ENCODE measurements at places on chromosomes 2 and 18. TPM values are rescaled to one million over a fixed set of nuclear protein-coding genes. Genes with fewer than 3 reads are reported as not detected.

The RESP18 gene
- not detected for total RNA-seq

The ATP5F1A gene
- total RNA-seq: 979 TPM

The PCARE gene
- not detected for total RNA-seq

The FAM237A gene
- not detected for total RNA-seq

The RNU2-63P gene
- total RNA-seq: 1,374 TPM

Data from H7 (cell line).